ENCODE measurements at places on chromosomes 7 and 10. TPM values are rescaled to one million over a fixed set of nuclear protein-coding genes. Genes with fewer than 3 reads are reported as not detected.
A peak's percentile ranks its signal among the peaks of the same experiment; 100 is the strongest.

DNA sequence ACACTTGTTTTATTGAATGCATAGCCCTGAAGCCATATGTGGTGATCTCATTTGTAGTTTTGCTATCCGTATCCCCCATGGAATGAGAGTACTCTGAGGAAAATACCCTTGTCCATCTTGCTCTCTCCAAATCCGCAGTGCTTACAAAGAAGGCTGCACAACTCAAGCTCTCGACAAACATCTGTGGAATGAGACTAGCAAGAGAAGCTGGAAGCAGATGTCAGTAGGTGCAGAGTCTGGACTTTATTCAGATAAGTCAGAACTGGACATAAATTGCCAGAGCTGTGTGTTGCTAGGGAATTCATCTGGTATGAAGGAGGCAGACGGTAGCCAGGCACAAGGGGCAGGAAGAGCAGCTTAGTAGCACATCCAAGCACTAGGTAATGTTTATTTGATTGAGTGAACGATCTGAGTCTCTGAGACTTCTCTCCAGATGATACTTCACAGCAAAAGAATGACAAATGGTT is 1046.2 kb downstream of the XPNPEP1 start:
- DNase-seq = no peak

ZNF117 gene
- 12.2 TPM for polyA plus RNA-seq

ADCYAP1R1 gene
- polyA plus RNA-seq = 0.14 TPM

DNA sequence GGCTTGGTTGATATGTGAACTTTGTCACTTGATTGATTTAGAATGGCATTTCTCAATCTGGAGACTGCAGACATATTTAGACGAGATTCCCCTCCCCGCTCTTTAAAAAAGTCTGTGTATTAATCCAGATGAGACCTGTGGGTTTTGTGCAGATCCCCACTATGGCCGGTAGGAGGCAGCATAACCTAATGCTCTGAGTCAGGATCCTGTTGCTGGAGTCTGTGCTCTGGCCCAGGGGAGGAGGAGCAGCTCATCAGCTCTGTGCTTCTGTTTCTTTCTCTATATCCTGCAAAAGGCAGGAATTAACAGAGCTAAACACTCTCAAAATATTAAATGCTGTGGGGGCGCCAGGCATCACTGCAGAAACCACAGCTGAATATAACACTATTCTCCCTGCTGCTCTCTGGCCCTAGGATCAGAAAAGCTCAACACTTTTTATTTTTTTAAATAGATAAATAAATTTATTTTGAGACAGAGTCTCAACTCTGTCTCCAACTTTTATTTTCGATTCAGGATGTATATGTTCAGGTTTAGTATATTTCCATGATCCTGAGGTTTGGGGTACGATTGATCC is 23.9 kb upstream of the SEPHS1 start:
- peak; percentile 82 for DNase-seq

PDK4 gene
- 20.1 TPM for polyA plus RNA-seq

DNA sequence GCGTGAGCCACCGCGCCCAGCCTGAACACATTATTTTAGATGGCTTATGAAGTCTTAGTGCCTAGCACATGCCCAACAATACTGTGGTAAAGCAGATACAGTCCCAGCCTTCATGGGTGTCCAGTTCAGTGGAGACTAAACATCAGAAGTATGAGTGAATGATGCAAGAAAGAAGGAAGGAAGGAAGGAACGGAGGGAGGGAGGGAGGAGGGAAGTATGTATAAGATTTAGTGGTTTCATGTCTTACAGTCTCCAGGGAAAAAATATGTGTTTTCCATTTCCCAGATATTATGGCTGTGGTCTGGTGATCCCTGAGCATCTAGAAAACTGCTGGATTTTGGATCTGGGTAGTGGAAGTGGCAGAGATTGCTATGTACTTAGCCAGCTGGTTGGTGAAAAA is 2.9 kb downstream of the AS3MT start:
- no peak for DNase-seq

NPTX2 gene
- 0.81 TPM for polyA plus RNA-seq

GRCh38 chr7:51113560-51113959 is 203.0 kb downstream of the COBL start:
- no peak for DNase-seq

ACSM6 gene
- not detected for polyA plus RNA-seq

DNAJC12 gene
- polyA plus RNA-seq = 1.6 TPM

GDF2 gene
- not detected for polyA plus RNA-seq

GRCh38 chr7:19537942-19538401 is 170.9 kb downstream of the POLR1F start:
- DNase-seq = peak; percentile 25

- no peak for DNase-seq
Observed at GRCh38 chr7:158228131-158228530, 359.5 kb downstream of the PTPRN2 start.

DNA sequence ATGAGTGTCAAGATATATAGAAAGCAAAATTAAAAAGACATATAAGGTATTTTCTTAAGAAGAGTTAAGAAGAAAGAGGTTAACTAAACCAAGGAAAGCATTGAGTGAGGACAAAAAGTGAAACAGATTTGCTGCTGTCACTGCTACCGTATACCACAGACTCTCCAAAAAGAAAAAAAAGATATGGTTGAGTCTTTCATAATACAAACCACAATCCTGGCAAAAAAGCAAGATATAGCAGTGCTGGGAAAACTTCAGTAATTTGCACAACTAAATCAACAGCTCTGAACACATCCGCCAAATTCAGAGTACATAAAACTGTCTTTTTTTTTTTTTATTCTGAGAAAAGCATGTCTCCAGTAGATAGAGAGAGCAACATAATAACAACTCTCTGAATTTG is 114.7 kb downstream of the ETV1 start:
- DNase-seq = peak; percentile 75

PHTF2 gene
- polyA plus RNA-seq = 7.2 TPM

GRCh38 chr7:119842786-119843185 is 430.2 kb upstream of the KCND2 start:
- DNase-seq = no peak

DNA sequence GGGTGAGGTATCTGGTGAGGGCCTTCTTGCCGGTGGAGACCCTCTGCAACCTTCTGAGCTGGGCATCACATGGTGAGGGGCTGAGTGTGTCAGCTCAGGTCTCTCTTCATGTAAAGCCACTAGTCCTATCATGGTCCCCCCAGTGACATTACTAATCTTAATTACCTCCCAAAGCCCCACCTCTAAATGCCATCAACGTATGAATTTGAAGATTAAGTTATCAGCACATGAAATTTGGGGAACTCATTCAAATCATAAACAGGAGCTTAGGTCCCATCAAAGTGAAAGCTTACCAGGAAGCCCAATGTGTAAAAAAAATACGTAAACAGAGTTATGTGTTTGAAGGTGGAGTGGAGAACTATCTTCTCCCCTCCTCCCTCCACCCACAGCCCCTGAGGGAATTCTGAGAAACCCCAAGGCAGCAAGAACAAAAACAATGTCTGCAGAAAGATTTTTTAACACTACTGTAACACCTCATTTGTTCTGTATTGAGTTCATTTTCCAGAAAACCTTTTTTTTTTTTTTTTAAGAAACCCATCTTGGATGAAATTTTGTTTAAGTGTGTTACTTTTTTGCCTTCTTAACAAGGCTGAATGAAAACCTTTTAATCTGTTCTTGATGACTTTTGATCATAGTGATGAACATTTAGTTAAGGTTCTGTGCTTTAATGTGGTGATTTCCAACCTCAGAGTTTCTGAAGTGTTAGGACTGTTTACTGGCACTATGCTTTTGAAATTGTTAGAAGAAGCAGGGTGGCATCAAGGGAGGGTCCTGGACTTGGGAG is 19.1 kb upstream of the PCGF5 start:
- no peak for DNase-seq

DNA sequence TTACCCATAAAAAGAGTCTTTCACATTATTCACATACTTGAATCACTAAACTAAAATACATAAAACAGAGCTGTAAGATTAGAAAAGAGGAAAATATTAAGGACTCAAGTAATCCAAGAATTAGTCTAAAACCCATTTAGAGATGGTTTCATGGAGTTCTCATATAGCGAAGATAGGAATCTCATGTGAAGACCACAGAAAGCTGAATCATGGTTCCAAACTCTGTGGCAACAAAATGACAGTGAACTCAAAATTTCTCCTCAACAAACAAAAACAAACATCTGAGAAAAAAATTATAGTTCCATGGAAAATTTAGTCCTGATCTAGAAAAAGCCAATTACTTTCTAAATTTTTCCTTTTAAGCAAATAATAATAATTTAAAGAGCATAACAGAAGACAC is 34.6 kb downstream of the BAZ1B start:
- no peak for DNase-seq

GPR15LG gene
- polyA plus RNA-seq = 0.47 TPM

DNA sequence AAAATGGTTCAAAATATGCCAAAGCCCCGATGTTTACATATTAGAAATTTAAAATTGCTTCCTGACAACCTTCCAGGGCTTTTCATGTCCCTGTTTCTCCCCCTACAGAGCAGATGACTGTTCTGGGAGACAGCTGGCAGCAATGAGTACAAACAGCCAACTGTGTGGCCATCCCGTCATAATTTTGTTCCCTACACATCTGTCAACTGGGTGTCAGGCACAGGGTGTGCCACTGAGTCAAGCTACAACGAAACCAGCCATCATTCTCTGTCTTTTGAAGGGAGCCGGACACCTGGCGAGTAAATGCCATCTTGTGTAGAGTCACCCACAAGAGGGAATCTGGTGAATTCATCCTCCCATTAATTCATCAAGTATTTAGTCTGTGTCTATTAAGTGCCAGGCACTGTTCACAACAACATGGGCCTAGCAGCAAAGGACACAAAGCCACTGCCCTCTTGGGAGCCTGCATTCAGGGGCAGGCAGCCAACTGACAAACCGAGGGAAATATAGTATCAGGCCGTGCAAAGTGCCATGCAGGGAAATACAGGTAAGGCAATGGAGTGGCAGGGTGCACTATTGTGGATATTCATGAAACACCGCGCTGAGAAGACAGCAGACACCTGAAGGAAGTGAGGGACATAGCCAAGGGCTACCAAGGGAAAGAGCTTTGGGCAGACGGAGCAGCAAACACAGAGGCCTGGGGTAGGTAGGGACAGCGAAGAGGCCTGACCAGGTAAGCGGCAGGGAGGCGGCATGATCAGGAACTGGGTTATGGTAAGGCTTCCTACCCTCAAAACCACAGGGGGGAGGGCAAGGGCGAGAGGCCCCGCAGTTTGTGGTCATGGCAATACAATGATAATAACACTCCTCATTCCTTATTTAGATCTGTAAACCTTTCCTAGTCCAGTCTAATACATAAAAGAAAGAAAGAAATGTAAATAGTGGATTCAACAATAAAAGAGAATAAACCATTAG is 213.6 kb downstream of the FAM107B start:
- DNase-seq = no peak

DNA sequence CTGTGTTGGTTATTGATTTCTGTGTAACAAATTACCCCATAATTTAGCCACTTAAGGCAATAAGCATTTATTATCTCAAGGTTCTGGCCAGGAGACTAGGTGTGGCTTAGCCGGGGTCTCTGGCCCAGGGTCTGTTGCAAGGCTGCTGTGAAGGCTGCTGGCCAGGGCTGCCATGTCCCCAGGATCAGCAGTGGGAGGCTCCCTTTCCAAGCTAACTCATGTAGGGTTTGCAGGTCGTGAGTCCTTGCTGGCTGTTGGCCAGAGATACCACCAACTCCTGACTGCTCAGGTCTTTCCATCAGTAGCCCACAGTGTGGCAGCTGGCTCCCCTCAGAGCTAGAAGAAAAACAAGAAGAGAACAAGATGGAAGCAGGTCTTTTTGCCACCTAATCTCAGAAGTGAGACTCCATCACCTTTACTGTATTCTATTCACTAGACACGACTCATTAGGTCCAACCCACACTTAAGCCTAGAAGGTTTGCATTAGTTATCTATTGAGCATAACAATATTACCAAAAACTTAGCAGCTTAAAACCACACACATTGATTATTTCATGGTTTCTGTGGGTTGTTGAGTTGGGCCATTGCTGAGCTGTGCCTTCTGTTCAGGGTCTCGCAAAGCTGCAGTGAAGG is 185.6 kb downstream of the PFKFB3 start:
- DNase-seq = no peak

AGR2 gene
- polyA plus RNA-seq = 420 TPM

ASIC3 gene
- polyA plus RNA-seq = 3.2 TPM

DNA sequence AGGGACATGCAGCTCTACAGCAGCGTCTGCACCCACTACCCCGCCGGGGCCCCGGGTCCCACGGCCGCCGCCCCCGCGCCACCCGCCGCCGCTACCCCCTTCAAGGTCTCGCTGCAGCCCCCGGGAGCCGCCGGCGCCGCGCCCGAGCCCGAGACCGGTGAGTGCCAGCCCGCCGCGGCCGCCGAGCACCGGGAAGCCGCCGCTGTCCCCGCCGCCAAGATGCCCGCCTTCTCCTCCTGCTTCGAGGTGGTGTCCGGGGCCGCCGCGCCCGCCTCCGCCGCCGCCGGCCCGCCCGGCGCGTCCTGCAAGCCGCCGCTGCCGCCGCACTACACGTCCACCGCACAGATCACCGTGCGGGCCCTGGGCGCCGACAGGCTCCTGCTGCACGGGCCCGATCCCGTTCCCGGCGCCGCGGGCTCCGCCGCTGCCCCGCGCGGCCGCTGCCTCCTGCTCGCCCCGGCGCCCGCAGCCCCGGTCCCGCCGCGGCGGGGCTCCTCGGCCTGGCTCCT is 631 bp downstream of the OTUD1 start:
- no peak for DNase-seq

DNA sequence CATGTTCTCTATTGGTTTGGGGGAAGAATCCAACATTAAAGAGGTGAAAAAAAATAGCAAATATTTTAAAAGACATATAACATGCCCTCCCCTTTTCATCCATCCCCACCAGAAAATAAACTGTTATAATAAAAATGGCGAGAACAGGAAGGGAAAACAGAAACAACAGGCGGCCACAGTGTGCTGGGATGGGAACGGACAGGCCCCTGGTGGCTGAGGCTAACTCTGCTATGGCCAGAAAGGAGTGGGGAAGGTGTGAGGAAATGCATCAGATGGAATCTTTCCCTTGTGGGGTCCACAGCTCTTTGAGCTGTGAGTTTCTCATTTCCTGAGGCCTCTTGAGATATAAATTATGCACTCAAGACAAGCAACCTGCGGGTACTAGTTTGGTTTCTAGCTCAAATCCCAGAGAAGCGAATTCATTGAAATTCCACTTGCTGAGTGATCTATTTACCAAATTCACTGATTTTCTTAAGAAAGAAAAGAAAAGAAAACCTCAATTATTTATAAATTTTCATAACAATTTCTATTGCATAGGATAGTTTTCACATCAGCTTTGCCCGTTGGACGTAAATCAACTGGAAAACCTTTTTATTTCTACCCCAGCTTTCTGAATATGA is 139.5 kb downstream of the BMPER start:
- DNase-seq = no peak

GRCh38 chr7:144378651-144379050 is 23.4 kb downstream of the ARHGEF5 start:
- DNase-seq = no peak

DNA sequence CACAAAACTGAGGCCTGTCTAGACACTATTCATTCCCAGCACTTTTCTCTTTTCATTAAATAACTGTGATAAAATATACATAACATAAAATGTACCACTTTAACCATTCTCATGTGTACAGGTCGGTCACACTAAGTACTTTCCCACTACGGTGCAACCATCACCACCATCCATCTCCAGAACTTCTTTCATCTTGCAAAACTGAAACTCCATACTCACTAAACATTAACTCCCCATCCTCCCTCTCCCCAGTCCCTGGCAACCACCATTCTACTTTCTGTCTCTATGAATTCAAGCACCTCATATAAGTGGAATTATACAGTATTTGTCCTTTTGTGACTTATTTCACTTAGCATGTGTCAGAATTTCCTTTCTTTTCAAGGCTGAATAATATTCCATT is 53.0 kb downstream of the ARHGAP12 start:
- DNase-seq = no peak

Data from lung (tissue), 17 donors.